ENCODE measurements at places on chromosomes 2 and 18.

GRCh38 chr18:75223687-75224347, 13.2 kb downstream of the TSHZ1 start:
- DNase-seq: no peak

DNA sequence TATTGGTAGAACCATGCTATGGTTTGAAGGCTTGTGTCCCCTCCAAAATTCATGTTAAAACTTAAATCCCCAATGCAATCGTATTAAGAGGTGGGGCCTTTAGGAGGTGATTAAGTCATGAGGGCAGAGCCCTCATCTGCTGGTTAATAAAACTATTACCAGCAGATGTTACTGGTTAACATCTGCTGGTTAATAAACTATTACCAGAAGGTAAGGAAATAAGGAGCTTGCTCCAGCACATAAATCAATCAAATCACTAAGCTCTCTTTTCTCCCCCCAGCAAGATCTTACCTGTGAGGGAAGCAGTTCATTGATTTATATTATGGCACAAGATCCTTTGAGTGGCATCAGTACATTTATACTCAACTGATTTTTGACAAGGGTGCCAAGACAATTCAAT, 96.9 kb downstream of the AAK1 start:
- no peak for DNase-seq

GRCh38 chr2:102591491-102592045, 27.8 kb upstream of the SLC9A2 start:
- no peak for DNase-seq

- no peak for DNase-seq
Measured at GRCh38 chr2:80303909-80304837, at the start of gene LRRTM1. TSS of gene LRRTM1 (minus strand) at chr2:80304752. CDS start at chr2:80303819, 933 bp downstream.

- no peak for DNase-seq
Measured at GRCh38 chr2:148660999-148661398, 16.4 kb downstream of the EPC2 start.

DNA sequence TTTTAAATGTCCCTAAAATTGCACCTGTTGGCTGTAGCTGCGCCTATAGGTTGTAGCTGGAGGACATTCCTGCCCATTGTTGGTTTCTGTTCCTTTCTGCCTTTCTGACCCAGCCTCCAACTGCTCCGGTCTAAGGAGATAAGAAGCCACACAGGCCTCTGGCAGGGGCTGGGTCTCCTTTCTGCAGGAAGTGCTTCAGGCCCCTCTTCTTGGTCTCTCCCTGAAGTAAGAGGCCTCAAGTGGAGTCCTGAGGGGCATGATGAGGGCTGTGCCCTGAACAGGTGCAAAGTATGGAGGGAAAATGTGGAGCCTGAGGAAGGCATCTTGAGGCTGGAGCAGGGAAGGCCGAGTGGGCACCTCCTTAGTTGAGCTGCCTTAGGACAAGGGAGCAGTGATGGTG, 10.4 kb upstream of the SFTPB start:
- DNase-seq: no peak

DNA sequence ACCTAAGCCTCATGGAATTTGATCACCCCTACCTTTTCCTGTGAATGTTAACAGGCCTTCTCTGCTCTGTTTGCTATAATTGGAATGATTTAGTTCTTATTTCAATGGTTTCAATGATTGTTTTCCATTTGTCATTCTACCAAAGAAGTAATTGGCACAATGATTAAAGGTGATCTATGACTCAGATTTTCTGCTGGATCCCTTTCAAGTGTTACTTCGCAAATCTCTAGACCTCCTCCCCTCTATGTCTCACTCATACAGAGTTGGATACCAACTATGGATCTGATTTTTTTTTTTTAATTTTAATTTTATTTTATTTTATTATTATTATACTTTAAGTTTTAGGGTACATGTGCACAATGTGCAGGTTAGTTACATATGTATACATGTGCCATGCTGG, 29.6 kb upstream of the FAM117B start:
- DNase-seq: no peak

- no peak for DNase-seq
Measured at GRCh38 chr2:121627525-121628050, 21.7 kb downstream of the CLASP1 start.

DNA sequence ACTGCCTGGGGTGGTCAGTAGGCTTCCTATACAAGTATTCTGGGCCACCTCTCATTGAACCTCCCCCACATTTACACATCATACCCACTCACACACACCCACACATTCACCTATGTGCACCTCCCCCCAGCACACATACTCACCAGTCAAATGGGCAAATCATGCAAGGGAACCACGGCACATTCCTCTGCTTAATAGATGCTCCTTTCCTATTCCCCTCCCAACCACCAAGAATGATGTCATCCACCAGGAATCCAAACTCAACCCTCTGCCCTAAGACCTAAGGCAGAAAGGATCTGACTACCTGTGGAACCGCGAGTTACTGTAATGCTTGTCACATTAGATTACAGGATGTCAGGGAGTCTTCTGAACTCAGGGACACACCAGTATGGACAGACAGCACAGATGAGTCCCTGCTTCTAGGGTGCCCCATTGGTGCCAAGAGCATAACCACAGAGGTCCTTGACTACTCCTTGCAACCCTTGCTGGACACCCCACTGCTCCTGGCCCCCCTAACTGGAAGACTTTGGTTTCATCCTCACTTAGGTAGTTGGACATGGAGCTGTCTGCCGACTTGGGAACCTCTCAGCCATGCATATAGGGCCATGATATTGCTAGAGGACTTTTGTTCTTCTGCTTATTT, 21.5 kb upstream of the CAB39 start:
- DNase-seq: no peak

- DNase-seq: no peak
Measured at GRCh38 chr2:213818436-213818835, 534.2 kb downstream of the SPAG16 start.

- DNase-seq: no peak
Measured at GRCh38 chr2:57160976-57161375, 885.6 kb upstream of the VRK2 start.

- no peak for DNase-seq
Measured at GRCh38 chr18:56112013-56112749, 524.2 kb upstream of the TCF4 start.

- no peak for DNase-seq
Measured at GRCh38 chr2:186554429-186554828, 35.4 kb upstream of the ITGAV start.

GRCh38 chr2:173997269-173997668, 32.1 kb upstream of the SP3 start:
- peak; percentile 90 for DNase-seq

DNA sequence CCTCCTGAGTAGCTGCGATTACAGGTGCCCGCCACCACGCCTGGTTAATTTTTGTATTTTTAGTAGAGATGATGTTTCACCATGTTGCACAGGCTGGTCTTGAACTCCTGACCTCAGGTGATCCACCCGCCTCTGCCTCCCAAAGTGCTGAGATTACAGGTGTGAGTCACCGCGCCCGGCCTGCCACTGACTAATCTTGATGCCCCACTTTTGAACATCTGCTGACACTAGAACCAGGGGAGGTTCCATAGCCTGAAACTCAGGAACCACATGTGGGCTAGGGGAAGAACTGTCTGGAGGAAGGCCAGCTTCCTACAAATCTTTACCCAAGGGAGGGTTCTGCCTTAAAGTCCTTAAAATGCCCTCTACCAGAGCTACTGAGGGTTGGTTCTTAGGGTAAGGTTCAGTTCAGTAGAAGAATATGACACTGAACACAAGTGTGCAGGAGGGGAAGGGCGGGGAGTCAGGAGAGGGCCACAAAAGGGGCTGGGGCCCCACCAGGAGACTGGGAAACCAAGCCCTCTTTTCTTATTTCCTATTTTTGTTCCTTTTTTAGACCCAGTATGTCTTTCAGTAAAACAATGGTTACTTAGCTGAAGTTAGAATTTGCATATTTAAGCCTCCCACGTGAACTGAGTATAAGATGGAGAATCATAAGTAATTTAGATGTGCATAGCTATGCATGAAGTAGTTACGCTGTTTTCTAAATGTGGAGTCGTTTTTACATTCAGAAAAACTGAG, 6.3 kb upstream of the RAB31 start:
- no peak for DNase-seq

Data from Right ventricle myocardium superior (tissue), 1 donor.